Nucleus accumbens (tissue), 56 donors: ENCODE measurements at places on chromosomes 1 and 21.

DNA sequence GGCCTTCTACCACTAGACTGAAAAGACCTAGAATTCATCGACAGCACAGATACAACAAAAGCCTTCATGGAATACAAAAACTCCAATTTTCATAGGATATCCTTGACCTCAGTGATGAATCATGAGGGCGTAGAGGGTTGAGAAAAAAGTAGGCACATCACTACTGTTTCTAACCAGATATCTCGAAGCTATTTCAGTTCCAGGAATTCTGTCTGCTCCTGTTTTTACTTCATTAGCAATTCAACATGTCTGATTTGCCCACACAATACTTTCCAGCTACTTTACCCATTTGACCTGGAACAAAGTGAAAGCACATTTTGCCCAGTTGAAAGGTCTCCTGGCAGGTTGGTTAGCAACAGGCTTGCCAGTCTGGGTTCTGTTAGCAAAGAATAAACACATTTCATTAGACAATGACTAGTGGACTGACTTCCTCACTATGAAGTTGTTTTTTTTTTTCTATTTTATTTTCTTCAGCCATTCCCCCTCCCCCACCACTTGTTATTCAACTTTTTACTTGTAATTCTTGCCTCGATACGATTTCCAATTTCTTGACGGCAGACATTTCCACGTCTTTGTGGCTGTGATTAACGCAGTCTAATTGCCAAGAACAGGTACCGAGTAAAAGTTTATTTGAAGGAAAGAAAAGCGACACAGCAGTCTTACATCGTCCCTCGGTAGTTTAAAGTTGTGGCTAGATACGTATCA, 4.0 kb upstream of the ZBTB18 start:
- DNase-seq, result no peak

DNA sequence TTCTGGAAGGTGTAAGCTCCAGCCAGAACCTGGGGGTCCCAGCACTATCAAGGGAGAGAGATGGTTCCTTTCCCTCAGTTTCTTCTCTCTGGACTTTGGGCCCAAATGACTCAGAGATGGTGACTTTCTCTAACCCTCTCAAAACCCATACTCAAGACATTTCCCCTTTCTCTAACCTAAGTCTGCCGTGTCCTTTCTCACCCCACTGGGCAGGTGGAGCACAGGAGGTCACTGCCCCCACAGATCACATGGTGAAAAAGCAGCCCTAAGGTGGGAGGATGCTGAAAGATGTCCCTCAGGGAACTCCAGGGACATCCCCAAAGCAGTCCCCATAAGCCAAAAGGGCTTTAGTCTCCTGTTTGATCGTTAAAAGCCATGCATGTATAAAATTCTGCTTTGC, 173.7 kb downstream of the HIVEP3 start:
- no peak for DNase-seq

GRCh38 chr1:152151646-152152045, 7.4 kb downstream of the RPTN start:
- no peak for DNase-seq

- no peak for DNase-seq
Observed at GRCh38 chr1:244294599-244295224, 157.0 kb downstream of the ADSS2 start.

GRCh38 chr1:192901500-192901899, 92.7 kb downstream of the RGS2 start:
- no peak for DNase-seq

DNA sequence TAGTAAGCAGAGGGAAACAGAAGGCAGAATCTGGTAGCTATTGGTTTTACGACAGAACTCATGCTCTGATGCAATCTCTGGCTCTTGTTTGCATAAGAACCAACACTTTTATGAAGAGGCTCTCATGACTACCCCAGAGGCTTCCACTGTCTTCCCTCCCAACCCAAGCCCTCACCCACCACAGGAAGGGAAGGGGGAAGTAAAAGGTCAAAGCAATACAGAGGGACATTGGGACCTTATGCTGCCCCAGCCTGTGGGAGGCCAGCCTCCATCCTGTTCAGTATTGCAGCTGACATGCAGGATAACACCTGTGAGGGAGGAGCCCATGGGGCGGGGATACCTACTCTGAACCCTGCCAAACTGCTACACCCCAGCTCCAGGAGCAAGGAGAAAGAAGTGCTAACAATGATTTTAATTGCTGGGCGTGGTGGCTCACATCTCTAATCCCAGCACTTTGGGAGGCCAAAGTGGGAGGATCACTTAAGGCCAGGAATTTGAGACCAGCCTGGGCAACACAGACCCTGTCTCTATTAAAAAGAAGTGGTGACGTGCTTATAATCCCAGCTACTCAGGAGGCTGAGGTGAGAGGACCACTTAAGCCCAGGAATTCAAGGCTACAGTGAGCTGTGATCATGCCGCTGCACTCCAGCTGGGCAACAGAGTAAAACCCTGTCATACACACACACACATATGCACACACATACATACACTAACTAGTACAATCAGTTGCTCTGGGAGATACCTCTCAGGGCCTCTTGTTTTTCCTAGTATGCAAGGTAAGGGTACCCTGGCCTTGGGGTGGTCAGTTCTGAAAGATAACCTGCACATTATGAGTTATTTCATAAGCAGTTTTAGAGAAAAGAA, 9.5 kb downstream of the MR1 start:
- DNase-seq, result no peak

DNA sequence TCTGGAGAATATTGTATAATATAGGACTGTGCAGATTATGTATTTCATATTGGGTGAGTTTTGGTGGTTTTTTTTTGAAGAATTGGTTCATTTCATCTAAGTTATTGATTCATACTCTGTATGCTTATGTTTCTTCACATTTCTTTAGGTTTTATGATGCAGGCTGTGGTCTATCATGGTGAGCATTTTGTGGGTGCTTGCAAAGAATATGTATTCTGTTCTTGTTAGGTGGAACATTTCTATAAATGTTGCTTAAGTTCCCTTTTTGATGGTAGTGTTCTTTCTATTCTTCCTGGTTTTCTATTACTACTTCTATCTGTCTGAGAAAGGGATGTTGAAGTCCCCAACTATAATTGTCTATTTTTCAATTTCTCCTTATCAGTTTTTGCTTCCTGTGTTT, 42.6 kb downstream of the PKN2 start:
- DNase-seq, result no peak

DNA sequence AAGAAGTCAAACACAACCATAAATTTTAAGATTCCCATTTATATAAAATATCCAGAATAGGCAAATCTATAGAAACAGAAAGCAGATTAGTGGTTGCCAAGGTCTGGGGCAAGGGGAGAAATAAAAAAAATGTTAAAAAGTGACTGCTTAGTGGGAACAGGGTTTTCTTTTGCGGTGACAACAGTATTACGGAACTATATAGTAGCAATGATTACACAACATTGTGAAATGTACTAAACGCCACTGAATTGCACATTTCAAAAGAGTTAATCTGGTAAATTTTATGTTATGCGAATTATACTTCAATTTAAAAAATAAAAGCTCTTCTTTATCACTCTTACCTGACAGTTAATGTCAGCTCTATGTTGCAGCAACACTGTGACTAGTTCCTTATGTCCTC, 105.2 kb downstream of the ACBD6 start:
- DNase-seq, result no peak

- DNase-seq, result no peak
Observed at GRCh38 chr1:16006552-16007485, 2.8 kb downstream of the SRARP start.

DNA sequence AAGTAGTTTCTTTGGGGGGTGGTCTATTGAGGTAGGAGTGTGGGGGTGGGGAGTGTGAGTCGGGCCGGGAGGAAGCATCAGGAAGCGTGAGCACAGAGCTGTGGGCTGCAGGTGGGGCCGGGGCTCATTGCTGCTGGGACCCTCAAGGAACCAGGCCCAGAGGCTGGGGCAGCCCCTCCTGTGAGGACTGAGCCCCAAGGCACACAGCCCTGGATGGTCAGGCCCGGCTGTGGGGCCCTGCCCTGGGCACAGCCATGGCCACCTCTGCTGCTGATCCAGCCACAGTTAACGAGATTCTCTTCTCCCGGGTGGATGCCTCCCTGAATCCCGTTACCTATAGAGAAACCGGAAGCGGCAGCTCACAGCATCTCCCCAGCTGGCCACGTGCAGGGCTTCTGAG, 22.9 kb upstream of the SUMO3 start:
- no peak for DNase-seq

DNA sequence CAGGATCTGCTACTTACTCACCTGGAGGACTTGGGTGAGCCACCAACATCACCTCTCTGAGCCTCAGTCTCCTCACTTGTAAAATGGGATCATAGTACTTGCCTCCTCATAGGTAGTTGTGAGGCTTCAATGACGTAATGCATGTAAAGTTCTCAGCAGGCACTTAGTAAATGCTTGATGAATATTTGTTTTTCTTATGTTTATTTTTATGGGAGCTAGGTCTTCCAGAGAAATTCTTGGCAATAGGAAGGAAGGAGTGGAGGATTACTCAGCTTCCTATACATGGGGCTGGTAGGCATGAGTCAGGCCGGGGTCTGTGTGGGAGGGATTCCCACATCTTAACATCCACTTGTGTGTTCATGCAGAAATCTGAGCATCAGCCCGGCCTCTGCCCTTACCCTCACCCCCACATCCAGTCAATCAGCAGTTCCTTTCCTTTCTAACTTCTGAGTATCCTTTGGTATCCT, 95.4 kb upstream of the USP24 start:
- no peak for DNase-seq

- no peak for DNase-seq
Observed at GRCh38 chr1:232562855-232563510, 67.0 kb downstream of the SIPA1L2 start.

DNA sequence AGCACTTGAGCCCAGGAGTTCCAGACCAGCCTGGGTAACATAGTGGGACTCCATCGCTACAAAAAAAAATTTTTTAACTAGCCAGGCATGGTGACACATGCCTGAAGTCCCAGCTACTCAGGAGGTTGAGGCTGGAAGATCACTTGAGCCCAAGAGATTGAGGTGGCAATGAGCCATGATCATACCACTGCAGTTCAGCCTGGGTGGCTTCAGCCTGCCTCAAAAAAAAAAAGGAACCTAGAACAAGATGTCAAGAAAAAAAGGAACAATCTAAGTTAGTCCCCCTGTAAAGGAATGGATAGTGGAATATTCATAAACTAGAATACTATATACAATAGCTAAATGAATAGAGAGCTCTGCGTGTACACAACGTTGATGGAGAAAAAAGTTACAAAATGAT, 14.4 kb downstream of the NSL1 start:
- DNase-seq, result no peak

- no peak for DNase-seq
Observed at GRCh38 chr1:12170263-12170671, 3.5 kb downstream of the TNFRSF1B start.

DNA sequence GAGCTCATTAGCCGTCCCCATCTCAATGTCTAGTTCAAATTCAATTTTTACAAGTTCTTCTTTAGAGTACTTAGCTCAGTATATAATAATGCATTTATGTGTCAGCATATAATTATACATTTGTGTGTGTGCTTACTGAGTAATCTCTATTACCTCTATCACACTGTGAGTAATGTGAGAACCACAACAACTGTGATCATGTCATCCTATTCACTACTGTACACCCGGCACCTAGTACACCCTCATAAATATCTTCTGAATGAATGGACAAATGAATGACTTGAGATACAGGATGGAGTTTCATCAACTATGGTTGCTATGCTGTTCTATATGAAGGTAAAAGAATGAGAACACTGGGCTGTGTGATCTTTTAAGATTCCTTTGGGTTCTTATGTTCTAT, 124.0 kb downstream of the GPATCH2 start:
- DNase-seq, result no peak

- DNase-seq, result peak; percentile 57
Observed at GRCh38 chr1:77513839-77514763, 168.4 kb downstream of the ZZZ3 start.

GRCh38 chr1:15187175-15188129, 33.9 kb downstream of the TMEM51 start:
- no peak for DNase-seq

DNA sequence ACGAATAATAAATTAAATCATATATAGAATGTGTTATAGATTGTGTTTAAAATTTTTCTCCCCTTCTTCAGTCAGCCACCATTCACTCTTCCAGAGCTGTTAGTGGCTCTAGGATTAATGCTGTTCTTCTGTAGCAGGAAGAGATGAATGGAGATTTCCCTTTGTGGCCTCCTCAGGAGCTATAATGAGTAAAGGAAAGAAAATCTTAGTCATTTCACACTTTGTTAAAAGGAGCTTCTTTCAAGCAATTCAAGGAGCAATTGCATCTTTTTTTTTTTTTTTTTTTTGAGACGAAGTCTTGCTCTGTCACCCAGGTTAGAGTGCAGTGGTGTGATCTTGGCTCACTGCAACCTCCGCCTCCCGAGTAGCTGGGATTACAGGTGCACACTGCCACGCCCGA, 23.7 kb upstream of the TMCO2 start:
- no peak for DNase-seq

- no peak for DNase-seq
Observed at GRCh38 chr1:51642739-51643142, 25.8 kb downstream of the OSBPL9 start.
